ENCODE measurements at places on chromosomes 12 and 14. TPM values are rescaled to one million over a fixed set of nuclear protein-coding genes. Genes with fewer than 3 reads are reported as not detected.

DNA sequence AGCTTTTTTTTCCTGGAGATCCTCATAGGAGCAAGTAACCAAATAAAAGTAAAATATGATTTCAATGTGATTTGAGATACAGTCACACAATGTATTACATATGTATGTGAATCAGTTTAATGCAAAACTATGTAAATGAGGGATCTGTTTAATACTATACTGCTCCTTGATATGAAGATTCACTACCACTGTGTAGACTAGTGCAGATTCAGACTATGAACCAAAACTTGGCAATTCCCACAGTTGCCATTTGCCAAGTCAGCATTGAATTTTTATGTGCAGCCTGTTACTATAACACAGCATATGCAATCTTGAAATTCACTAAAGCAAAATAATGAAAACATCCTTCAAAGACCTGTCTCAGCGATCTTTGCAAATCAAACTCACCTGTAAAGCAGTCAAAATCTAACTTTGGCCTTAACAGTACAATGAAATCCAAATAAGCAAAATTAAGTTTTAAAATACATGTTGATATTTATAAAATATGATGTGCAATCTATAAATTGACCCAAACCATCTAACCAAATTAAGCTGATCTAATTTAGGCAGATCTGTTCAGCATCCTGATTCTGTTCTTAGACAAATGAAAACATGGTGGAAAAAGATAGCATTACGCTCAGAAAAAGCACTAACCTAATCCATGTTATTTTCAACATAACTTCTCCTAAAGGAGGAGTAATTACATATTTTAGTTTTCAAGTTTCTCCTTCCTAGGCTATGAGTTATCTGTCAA lies 25.5 kb upstream of the LMNTD1 start:
- no peak for DNase-seq

GRCh38 chr14:50756300-50756699 lies 74.7 kb downstream of the NIN start:
- DNase-seq, result no peak

DNA sequence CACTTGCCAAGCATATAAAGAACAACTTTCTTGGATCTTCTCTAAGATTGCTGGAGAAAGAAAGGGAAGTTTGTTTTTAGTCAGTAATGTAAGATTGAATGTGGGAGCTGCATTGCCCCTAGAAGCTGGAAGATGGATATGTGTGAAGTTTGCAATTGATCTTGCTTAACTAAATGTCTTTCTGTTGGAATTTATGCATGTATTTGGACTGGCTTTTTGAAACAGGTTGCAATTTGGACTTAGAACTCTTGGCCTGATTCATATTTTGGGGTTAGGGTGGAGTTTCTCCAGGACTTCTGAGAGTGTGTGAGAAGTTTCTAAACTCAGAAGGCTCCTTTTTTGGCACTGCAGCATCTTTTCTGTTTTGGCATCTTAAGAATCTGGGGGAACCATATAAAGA lies 26.4 kb downstream of the IFT43 start:
- no peak for DNase-seq

DNA sequence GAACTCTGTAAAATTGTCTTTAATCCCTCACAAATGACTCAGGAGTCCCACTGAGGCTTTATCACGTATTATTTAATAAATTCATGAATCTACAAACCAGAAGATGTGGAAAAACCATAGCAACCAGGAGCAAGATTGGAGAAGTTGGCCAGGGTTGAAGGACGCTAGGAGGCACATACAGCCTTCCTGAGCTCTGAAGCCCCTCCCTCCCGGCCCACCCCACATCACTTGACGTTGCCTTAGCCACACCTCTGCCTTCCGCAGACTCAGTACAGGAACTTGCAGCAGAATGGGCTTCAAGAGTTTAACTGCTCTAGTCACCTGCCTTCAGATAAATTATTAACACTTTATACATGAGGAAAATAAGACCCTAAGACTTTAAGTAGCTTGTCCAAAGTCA lies 33.9 kb downstream of the SLC35F4 start:
- DNase-seq, result peak; percentile 12

DNA sequence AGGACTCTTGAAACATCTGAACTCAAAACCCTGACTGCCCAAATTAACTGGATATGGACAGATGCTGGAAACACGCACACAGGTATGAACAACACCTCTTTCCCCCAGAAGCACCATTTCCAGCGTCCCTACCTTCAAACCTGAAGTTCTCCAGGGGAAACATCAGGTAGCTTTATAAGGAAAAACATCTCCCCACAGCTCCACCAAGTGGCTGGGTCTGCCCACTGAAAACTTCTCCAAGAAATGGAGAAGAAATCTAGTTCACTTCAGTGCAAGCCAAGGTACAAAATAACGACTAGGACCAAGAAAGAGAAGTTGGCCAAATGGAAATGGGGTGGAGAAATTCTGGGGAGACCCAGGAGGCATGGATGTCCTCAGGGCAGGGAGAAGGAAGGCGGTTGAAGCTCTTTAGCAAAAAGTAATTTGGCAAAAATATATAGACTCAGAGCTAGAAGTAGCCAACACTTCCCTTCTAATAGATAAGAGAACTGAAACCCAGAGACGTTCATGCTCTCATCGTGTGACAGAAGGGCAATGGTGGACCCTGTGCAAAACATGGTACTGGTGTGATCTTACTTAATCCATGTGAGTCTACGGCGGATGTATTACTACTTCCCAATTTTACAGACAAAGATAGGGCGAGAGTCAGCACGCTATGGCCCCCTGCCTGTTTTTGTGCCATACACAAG lies 10.5 kb upstream of the NUAK1 start:
- no peak for DNase-seq

GRCh38 chr12:63841011-63841410 lies 3.5 kb upstream of the SRGAP1 start:
- no peak for DNase-seq

DNA sequence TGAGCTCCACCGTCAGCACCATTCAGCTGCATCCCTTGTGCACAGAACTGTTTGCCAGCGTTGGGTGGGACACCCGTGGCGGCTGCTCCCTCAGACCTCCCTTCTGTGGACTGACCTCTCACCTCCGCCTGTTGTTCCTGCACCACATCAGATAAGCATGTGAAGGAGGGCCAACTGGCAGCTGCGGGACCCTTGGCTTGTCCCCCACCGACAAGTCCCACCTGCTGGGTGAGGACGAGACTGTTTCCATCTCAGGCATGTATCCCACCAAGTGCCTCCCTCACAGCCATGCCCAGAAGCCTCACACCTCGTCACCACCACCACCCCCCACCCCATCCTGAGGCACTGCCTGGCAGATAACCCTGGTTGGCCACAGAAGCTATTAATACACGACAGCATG lies 18.6 kb upstream of the TEAD4 start:
- DNase-seq, result no peak

DNA sequence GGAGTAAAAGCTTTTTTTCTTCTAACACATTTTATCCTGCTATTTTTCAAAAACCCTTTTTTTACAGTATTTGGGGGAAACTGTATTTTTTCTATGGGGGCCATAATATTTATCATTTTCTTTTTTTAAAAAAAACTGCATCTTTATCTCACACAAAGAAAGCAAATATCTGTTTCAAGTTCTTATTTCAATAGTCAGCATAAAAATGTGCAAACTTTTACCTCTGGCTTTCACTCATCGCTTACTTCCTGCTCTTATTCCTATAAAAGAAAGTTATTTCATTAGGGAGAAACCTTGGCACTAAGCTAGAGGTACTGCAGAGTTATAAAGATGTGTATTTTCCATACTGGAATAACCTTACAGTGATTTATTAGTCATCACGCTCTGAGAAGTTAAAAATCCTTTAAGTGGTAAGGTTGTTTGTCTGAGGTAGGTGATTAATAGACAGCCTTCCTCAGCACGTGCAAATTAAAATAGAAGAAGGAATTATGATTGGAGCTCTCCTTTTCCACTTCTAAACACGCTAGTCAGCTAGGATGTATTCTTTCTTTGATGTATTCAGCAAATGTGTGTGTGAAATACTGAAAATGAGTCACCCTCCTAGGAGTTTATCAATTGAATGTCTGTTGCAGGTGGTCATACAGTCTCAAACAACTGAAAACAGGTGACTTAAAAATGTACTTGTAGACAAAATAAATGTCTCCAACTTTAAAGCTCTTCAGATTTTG lies 461.0 kb downstream of the GXYLT1 start:
- no peak for DNase-seq

- DNase-seq, result no peak
Measured at GRCh38 chr12:116241157-116241759, 36.2 kb downstream of the MED13L start.

DNA sequence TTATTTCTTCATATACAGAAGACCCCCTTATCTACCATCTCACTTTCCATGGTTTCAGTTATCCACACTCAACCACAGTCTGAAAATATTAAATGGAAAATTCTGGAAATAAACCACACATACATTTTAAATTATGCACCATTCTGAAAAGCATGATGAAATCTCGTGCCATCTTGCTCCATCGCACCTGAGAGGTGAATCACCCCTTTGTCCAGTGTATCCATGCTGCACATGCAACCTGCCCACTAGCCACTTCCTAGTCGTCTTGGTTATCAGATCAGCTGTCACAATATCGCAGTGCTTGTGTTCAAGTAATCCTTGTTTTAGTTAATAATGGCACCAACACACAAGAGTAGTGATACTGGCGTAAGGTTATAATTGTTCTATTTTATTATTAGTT lies 145.7 kb downstream of the C12orf42 start:
- no peak for DNase-seq

GRCh38 chr12:114123108-114123507 lies 157.0 kb upstream of the RBM19 start:
- no peak for DNase-seq

DNA sequence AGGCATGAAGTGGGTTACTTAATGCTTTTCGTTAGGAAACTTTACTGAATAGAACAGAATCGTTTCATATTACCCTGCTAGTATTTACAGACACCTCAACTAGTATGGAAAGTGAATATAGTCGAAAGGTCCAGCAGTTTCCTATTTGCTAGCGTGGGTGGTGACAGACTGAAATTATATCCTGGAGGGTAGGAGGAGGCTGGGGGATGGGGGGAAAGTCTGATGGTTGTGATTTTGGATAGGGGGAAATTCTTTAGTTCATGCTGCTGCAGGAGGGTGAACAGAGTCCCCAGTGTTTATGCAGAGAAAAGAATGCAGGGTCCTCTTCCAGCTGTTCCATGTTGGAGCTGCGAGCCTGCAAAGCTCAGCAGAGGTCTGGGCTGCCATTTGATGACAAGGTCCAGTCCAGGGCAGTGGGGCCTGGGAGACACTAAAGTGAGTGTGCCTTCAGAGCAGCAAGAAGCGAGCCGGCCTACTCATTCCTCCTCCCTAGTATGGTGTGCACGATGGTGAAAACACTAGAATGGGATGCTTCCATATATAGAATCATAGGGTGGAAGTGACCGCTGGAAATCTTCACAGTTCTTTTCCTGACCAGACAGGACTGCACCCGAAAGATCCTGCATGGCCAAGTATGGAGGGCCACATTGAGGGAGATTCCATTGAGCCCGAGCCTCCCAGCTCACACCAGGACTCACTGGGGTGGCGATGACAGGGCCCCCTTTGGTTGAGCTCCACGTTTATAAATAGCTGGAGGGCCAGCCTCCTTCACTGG lies 2.1 kb downstream of the SAMD4A start:
- peak; percentile 35 for DNase-seq

DNA sequence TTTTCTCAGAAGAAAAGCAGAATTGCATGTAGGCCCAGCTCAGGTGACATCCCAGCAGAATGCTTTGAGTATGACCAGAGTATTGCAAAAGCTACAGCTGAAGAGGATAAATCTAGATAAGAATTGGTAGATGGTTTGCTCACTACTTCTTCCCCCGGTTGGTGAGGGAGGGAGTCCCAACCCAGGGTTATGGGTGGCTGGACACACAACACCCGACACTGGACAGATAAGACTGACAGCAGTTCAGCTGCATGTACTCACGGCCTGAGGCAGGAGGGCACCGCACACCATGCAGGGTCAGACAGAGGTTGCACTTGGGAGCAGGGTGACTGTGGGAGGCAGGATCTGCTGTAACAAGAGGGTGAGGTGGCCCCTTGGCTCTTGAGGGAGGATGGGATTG lies 1.7 kb upstream of the CLEC4C start:
- no peak for DNase-seq

GRCh38 chr12:46557539-46558373 lies 185.2 kb upstream of the SLC38A2 start:
- no peak for DNase-seq

GRCh38 chr14:29926701-29927375 lies 809 bp downstream of the PRKD1 start:
- DNase-seq, result no peak

DNA sequence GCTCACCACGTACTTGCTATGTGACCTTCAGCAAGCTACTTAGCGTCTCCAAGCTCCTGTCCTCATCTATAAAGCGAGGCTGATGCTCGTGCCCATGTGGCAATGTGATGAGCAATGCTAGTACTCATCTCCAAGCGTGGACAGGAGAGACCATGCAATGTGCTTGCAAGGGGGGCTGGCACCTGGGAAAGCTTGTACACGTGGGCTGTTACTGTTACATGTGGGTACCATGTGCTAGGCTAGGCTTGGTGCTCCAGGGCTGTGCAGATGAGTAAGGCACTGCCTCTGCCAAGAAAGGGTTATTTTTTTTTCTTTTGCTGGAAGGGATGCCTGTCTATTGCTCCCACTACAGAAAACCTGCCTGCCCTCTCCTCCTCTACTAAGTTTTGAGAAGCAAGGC lies 46.6 kb downstream of the TSPAN11 start:
- no peak for DNase-seq

DNA sequence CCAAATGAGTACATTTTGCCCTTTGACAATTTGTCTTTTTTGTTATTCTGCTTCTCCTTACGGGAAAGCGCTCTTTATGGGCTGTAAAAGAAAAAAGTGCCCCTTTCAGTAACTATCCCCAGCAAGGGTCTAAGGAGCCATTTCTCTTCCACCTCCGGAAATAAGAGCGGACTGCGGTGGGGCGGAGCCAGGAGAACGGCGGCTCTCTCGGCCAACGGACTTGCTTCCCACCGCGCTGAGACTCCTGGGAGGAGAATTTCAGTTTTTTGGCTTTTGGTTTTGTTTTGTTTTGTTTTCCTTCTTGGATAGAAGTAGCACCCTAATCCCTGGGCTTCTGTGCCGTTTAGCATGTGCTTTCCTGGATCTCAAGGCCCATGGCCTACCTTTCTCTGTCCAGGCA lies 43.5 kb downstream of the ZNF641 start:
- no peak for DNase-seq

- DNase-seq, result no peak
Measured at GRCh38 chr12:7154901-7155470, 24.8 kb downstream of the CLSTN3 start.

GRCh38 chr12:107310621-107311020 lies 217.3 kb upstream of the CRY1 start:
- DNase-seq, result no peak

GRCh38 chr12:2264651-2265232 lies 212.0 kb downstream of the CACNA1C start:
- DNase-seq, result no peak

ZDHHC22 gene
- polyA plus RNA-seq, result 0.57 TPM

RDH5 gene
- polyA plus RNA-seq, result 26.2 TPM

FRS2 gene
- polyA plus RNA-seq, result 39.4 TPM

SBNO1 gene
- 23.4 TPM for polyA plus RNA-seq

PSMB5 gene
- 220 TPM for polyA plus RNA-seq

SOS2 gene
- polyA plus RNA-seq, result 43.0 TPM

CLEC1B gene
- polyA plus RNA-seq, result 1.3 TPM

VAMP1 gene
- 10.0 TPM for polyA plus RNA-seq

TAS2R14 gene
- polyA plus RNA-seq, result 3.8 TPM

GLIPR1L1 gene
- 0.51 TPM for polyA plus RNA-seq

GPR137C gene
- 8.0 TPM for polyA plus RNA-seq
